NCI-H1048 (cell line): ENCODE measurements at places on chromosomes 7 and 10.
A peak's percentile ranks its signal among the peaks of the same experiment; 100 is the strongest.

DNA sequence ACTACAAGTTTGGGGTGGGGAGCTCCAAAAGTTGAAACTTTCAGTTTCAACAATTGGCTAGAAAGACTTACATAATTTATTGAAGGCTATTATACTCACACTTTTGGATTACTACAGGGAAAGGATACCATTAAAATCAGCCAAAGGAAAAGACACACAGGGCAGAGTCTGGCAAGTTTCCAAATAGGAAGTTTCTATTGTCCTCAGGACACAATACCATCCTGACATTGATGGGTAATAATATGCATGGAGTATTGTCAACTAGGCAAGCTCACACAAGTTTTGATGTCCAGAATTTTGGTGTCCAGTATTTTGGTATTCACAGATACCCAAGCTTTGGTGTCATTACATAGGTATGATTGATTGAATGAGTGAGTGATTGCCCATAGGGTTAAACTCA is 872.6 kb upstream of the SORCS1 start:
- no peak for DNase-seq

DNA sequence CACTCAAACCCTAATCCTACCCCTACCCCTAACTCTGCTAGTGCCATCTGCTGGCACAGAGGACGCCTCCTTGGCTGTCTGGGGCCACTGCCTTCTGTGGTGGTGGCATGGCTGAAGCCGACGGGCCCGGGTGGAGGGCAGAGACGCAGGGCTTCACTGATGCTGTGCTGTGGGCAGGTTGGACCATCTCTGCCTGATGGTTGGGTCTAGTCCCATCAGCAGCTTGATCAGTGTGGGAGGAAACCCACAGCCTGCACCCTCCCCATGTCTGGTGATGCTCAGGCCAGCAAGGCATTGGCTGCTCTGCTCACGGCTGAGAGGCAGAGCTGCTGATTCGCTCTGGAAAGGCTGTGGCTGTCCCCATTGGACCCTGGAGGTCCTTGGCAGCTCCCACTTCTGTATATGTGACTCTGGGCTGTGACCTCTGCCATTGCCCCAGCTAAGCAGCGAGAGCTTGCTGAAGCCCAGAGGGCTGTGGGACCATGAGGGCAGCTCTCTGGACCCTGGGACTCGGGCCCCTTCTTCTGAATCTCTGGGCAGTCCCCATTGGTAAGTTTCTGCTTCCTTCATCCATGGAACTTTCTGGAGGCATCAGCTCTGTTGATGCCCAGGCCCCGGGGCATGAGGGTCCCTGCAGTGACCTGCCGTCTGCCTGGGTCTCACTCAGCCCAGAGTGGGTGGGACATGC is at the start of gene SCART1:
Gene SCART1, plus strand, starts transcription at position 430 of the 688 bp plus-strand sequence. Its CDS starts 53 bp downstream, at position 483.
- DNase-seq, result no peak

DNA sequence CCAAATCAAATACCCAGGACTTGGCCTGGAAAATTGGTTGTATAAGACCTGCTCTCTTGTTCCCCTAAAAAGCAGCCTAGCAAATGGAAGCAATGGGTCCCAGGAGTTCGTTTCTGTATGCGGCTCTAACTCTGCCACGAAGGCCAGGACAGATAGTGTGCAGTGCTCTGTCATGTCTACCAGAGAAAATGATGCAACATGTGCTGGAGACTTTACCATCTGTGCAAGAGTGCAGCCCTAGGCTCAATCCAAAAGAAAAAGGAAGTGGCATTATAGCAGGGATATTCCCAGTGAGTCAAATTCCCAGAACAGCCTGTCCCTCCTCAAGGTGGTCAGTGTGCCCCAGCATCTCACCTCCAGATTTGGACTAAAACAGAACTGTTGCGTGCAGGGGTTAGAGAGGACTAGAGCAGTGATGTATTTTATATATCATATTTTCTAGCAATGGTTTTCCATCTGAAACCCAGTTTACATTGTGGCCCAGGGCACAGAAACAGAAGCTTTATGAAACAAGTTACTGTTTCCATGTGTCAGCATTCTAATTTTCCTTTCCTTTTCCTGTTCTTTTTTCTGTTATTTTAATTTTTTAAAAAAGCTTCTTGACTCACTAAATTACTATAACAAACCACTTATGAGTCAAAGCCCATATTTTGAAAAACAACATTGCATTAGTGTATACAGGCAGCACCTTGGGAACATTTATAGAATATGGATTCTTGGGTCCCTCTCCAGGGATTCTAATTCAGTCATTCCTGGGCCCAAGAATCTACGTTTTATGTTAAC is 311.2 kb downstream of the RNLS start:
- DNase-seq, result no peak

DNA sequence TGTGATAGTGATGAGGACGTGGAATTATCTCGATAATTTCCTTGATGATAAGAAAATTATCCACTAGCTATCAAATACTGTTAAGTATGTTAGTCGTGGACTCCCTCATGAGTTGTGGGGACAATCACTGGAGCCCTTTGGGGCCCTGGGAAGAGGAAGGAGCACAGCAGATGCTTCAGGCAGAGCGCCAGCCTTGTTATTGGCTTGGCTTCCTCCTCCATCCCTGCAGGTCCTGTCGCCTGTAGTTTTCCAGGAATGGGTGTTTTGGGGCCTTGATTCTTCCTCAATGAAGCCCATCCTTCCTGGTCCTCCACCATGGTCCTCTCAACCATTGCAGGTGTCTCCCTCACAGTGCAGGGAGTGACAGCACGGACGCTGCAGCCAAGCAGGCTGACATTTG is 32.5 kb upstream of the ZNF32 start:
- DNase-seq, result no peak

DNA sequence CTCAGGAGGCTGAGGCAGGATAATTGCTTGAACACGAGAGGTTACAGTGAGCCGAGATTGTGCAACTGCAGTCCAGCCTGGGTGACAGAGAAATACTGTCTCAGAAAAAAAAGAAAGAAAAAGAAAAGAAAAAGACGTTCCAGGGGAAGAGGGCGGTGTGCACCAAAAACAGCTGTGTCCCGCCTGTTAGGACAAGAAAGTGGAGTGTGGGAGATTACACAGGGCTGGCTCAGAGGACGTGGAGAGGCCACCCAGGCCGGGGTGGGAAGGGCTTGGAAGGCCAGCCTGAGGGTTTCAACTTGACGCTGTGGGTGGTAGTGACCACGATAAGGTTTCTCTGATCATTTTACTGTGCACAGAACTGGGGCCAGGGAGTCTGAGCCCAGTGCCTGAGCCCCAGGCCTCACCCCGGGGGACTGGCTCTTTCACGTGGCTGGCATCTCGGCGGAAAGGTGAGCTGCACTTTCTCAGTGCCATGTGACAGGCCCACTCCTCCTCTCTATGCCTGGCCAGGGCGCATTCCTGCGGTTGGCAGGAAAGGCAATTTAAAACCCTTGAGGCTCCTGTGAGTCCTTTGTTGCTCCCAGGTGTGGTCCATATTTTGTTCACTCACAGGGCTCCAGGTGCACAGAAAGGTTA is 13.9 kb downstream of the RHBDD2 start:
- DNase-seq, result no peak

DNA sequence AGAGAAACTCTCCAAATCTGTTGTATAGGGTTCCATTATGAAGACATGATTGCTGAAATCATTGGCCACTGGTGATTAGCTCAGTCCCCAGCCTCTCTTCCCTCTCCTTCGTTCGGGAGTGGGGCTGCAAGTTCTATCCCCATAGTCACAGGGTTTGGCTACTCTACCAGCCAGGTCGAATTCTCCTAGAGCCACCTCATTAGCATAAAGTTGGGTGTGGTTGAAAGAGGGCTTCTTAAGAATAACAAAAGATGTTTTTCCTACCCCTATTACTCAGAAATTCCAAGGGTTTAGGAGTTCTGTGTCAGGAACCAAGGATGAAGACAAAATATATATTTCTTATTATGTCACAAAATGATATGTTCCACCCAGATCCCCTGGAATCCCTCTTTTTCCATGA is 166.2 kb upstream of the YAE1 start:
- no peak for DNase-seq

- DNase-seq, result no peak
Measured at GRCh38 chr7:8175929-8176369, 86.0 kb downstream of the ICA1 start.

- peak; percentile 25 for DNase-seq
Measured at GRCh38 chr10:22325272-22326144, 4.6 kb downstream of the BMI1 start.

GRCh38 chr7:51276967-51277366 is 39.6 kb downstream of the COBL start:
- no peak for DNase-seq

DNA sequence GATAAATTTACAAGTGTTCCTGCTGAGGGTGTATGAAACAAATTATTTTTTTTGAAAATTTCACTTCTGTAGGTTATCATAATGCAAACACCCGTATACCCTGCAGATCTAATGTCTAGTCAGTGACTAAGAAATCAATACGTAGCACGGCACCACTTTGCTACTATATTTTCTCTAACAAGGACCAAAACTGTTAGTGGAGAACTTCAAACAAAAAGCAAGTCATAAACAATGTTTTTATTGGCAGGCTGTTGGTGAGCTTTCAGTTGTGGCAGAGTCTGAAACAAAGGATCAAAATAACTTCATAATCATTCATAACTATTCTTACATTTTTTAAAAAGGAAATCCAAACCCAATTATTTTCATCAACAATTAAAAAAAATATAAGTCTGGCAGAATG is 11.8 kb downstream of the SEM1 start:
- DNase-seq, result no peak

DNA sequence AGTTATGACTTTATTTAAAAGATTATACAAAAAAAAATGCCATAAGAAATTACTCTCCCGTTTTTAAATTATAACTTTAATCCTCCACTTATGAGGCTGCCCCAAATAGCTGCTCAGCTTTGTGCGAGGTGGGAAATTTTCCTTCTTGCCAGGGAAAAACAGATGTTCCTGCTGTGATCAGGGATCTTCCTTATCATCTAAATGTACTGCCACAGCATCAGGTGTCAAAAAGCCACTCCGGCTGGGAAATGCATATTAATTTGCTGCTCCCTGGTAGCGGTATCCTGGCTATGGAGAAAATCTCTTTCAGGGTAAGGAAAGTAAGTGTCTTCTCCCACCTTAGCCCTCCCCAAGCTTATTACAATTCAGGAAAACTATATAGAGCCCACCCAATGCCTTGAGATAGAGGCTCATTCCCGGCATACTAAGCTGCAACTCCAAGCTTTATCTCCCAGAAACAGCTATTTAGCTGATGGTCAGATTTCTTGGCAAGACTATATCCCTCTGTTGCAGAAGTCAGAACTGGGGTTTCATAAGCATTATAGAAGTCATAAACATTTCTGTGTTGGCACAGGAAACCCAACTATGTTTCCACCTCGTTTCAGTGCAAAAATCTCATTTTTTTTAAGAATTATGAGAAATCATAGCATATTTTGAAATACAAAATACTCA is 360.4 kb downstream of the PARD3 start:
- no peak for DNase-seq
